ENCODE measurements at places on chromosomes 1 and 21.

DNA sequence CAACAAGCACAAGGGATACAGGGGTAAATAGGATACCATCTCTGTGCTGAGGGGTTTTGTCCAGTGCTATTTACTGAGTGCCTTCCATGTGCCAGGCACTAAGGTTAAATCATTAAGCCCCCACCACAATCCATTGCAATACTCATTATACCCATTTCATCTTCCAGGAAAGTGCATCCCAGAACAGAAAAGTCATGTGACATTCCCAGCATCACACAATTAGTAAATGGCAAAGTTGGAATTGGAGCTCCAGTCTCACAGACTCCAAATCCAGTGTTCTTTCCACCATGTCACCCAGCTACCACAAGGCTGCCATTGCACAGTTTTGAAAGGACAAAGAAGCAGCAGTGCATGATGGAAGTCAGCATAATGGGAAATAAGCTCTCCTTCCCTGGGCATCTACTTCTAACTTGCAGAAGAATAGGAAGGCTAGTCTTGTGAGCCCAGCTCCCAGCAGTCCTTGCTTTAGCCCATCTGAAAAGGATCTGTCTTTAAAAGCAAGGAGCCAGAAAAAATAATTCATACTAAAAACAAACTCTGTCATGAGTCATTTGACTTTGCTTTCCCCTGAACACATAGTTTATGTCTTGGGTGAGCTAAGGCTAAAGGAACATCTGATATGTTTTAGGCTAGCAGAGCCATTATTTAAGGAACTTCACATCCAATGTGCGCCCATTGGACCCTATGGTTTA, 111.4 kb upstream of the HOOK1 start:
- DNase-seq, result no peak

- no peak for DNase-seq
Measured at GRCh38 chr1:172882791-172883386, 167.9 kb downstream of the TNFSF18 start.

GRCh38 chr1:228866468-228866867, 131.2 kb downstream of the RHOU start:
- DNase-seq, result no peak

- DNase-seq, result no peak
Measured at GRCh38 chr1:50493710-50494109, 70.5 kb upstream of the DMRTA2 start.

- DNase-seq, result no peak
Measured at GRCh38 chr1:198157847-198158725, 1.3 kb downstream of the NEK7 start.

- DNase-seq, result no peak
Measured at GRCh38 chr1:15736038-15736891, at the start of gene SLC25A34. SLC25A34 (plus strand) TSS chr1:15736258; CDS start chr1:15736486, 228 bp downstream.

DNA sequence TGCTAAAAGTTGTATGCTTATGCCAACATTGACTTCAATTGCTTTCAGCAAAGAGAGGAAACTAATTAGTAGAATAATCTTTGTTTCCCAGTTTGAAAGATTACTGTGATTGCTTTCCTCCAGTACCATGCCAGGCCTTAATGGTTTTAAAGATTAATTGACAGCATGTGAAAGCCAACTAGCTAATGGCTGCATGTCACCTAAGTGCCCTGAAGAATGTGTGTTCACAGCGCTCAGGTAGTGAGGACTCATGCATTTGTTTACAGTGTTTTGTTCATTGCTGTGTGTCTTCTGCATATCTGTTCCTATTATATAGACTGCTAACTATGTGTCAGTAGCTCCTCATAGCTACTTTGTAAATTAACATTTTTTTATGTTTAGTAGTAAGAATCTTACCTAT, 335.6 kb downstream of the LRRIQ3 start:
- no peak for DNase-seq

- no peak for DNase-seq
Measured at GRCh38 chr21:30146558-30147282, 19.9 kb downstream of the CLDN17 start.

DNA sequence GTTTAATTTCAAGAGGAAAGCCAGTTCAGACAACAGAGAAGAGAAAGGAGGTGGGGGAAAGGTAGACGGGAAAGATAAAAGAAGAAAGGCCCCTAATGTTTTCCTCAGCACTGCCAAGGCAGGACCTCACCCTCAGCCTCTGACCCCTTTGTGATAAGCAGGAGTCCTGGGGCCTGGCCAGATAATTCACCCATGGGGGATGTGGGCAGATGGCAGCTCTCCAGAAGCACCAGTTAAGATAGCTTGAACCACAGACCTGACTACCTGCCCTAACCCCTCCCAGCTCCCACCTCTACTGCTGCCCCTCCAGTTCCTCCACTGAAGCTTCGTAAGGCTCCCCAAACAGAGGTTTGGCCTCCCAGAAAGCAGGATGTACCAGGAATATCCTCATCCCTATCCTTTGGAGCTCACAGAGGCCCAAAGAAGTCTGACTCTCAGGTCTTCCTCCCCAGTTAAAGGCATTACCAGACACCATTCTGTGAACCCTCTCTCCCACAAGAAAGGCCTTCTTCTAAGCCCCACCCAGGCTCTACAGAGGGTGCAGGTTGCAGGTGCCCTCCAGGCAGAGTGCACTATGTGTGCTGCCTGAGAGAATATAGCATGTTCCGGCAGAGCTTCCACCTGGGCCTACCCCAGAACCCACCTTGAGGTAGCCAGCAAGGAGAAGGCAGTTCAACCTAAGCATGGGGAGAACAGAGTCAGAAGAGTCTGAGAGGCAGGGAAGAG, 9.2 kb upstream of the SNAPIN start:
- DNase-seq, result no peak
